ENCODE measurements at places on chromosomes 2 and 18.

DNA sequence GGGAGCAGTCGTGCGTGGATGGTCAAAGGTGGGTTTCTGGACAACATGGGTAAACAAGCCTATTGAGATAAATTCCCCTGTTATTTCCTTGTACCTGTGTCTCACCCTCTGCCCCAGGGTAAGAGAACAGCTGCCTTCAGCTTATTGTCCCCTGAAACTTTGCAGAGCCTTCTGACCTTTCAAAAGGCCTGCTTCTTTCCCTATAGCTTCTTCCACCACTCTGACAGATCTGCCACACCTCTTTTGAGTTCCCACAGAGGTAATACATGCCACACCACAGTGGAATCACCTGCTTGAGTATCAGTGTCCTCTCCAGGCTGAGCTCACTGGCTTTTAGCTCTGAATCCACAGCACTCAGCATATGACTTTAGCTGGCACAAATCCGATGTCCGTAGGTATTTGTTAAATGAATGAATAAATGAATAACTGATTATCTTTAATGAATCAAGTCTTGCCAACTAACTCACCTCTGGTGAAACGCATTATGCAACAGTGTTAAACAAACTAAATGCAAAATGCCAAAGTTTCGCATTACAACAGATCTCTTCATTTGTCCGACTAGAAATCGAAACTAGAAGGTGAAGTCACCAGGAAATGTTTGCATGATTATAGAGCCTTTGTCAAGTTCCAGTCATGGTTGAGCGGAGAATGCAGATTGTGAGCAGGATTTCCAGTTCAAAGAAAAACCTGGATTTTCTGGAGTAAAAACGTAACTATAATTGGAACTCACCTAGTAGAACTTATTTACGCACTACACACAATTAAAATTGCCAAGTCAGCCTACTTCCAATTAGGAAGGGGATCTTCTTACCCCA lies 16.4 kb downstream of the DYNAP start:
- no peak for DNase-seq

- DNase-seq, result no peak
These were observed 155.4 kb downstream of the FAM210A start for GRCh38 chr18:13570856-13571495.

DNA sequence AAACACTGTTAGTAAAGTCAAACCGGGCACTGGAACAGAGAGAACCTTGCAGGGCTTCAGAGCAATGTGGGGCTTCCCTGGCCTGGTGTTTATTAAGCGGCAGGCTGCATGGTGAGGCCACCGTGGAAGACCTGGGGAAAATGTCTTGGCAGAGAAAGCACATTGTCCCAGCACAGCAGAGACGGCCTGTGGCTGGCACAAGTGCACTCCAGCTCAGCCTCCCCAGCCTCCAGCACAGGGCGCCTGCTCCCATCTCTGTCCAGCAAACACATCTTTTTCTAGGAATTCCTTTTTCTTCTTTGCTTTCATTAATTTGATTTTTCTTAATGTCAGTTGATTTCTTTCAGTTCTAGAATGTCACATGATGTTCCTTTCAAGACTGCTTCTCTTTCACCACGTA lies 138.2 kb upstream of the NFATC1 start:
- no peak for DNase-seq

GRCh38 chr2:95270541-95271081 lies 3.6 kb upstream of the PROM2 start:
- DNase-seq, result no peak

- no peak for DNase-seq
These were observed 1.2 kb downstream of the MBOAT2 start for GRCh38 chr2:9002313-9002636.

DNA sequence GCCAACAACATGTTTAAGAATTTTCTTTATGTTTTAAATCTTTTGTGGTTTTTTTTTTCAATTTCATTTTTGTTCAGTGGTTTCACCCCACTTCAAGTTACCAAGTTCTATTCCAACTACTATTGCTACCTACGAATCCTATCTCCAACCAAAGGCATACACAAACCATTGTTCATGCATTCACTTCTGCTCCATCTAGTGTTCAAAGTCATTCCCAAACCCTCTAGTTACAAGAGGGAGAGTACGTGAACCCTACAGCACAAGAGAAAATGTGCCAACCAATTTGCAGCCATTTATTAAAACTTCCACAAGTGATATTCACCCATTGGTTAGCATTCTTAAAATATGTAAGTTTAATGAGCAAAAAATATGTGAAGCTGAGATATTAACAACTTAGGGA lies 295.1 kb upstream of the KYNU start:
- DNase-seq, result no peak

DNA sequence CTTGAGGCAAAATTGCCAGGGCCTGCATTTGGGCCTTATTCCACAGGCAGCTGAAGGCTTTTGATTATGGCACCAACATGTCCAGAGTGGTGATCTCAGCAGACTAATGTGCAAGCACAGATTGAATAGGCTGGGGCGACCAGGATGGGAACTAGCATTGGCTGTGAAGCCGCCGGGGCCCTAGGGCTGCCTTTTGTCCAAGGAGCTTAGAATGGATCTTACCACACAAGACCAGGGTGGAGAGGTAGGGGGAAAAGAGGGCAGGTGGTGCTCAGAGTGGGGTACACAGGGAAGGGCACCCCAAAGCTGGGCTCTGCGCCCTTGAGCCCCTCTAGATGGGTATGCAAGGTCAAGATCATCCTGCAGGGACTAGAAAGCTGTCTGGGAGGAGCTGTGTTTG lies 23.1 kb downstream of the PSD4 start:
- no peak for DNase-seq

- DNase-seq, result no peak
These were observed 451.1 kb upstream of the POU3F3 start for GRCh38 chr2:104402825-104403224.

GRCh38 chr2:133085646-133086045 lies 415.6 kb upstream of the LYPD1 start:
- no peak for DNase-seq

DNA sequence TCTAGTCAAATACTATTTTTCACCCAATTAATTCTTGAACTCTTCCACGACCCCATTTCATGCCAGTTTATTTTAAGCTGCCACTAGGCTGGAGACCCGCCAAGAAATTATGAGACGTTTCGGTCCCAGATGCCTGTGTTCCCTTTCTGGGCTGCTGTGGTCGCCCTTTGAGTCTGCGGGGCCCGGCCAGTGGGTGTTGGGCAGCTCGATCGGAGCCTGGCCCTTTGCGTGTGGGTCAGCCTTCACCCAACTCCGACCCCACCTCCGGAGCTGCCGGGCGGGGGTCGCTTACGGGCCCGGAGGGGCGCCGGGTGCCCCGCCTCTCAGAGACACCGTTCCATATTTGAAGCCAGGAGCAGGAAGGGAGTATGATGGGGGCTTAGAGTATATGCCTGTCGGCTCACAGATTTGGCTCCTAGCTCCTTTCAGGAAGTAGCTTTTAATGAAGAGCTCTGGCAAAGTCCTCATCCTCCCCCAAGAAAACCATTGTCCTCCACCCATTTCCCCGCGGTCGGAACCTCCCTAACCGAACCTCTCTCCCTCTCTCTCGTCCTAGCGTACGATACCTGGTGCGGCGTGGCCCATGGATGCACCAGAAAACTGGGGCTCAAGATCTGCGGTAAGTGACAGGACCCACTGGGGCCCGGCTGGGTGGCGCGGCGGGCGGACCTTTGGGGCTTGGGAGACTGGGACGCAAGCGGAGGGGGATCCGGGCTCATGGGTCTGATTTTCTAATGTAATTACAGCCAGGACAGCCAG lies 5.0 kb downstream of the GAD1 start:
- DNase-seq, result no peak

GRCh38 chr2:232879618-232880494 lies 9.8 kb downstream of the SNORC start:
- DNase-seq, result no peak

GRCh38 chr2:223588251-223588650 lies 13.9 kb downstream of the SCG2 start:
- no peak for DNase-seq

- DNase-seq, result no peak
These were observed 9.2 kb upstream of the CD28 start for GRCh38 chr2:203697190-203697589.

GRCh38 chr18:26963292-26963691 lies 97.8 kb upstream of the AQP4 start:
- DNase-seq, result no peak

DNA sequence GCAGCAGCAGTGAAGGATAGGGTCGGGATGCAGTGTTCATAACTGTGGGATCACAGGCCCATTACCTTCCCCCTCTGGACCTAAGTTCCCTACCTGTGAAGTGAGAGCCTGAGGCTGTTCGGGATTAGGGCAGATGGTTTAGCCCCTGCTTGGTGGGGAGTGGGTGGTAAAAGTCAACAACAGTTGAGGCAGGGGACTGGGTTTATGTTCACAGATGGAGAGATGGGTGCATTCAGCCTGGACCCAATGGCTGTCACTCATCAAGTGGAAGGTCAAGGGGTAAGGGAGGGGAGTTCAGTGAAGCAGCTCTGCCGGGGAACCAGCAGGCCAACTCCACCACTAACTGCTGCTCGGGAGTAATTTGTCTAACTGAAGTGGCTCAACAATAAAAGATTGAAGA lies 180.4 kb downstream of the FAM210A start:
- DNase-seq, result no peak

DNA sequence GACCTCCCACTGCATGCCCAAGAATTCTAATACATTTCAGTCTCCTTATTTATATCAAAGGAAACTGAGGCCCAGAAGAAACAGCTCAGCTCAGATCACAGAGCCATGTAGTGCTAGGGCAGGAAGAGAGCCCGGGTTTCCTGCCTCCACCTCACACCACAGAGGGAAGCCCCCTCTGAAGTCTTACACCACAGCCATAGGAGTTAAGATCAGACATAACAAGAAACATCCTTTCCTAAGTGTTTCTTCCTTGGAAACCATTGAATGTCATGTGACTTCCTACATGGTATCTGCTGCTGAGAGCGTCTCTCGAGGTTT lies 102.1 kb downstream of the MTCL1 start:
- no peak for DNase-seq

GRCh38 chr18:23629444-23629946 lies 33.2 kb downstream of the ANKRD29 start:
- DNase-seq, result no peak

DNA sequence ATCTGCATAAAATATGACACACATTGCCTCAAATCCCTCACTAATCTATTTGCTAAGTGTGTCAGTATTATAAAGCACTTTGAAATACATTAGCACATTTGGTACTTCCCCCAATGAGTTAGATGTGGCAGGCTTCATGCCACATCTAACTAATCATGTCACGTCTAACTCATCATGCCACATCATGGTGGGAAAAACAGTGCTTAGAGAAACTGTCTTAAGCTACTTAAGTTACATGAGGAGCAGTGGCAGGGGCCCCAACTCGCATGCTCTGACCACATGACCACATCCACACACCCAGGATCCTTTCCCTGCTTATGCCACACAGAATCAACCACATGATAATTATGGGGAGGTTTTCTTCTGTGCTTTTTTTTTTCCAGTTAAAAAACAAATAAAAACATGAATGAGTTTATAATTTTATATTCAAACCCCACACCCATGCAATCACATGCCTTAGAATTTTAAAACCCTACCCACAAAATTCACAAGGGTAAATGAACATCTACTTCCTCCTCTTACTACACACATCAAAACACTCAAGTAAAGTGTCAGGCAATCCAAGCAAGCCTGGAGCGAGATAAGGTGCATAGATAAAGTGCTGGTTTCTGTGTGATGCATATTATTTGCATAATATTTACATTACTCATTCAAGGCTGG lies 1.6 kb downstream of the ABCA12 start:
- DNase-seq, result no peak

DNA sequence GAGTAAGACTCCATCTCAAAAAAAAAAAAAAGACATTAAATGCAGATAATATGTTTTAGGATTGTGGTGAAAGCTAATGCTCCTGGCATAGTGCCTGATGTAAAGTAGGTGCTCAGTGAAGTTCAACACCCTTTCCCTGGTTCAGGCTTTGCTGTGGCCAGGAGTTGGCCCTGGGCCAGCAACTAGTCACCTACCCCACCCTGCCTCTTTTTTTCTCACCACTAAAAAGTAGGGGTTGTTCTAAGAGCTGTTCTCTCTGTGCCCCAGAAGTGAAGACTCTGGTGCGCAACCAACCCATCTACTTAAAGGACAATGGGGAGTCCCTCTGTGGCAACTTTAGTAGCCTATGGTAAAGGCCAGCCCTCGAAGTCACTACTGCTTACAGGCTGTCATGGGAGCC lies 75.9 kb downstream of the DNMT3A start:
- DNase-seq, result no peak

DNA sequence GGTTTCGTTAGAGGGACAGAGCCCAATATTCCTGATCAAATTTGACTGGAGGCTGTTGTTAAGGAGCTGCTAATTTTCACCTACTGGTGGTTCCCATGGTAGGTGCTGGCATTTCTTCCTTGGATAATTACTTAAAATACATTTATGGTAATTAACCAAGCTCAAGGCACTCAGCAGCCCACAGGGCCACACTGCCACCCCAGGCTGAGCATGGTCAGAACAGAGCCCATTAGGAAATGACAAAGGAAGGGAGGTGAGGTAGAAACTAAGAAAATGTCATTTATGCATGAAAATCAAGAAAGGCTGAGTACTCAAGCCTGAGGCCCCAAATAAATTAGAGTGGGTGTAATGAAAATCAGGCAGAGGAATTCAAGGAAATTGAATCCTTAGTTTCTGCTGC lies 510.2 kb upstream of the GYPC start:
- DNase-seq, result no peak

All from stimulated activated CD4-positive, alpha-beta T cell treated with anti-CD3 and anti-CD28 coated beads, Interleukin-12 subunit alpha, Interleukin-12 subunit beta, amount 100 ng/mL, for 24 hours (primary cell).